ENCODE measurements at places on chromosomes 6 and 20. TPM values are rescaled to one million over a fixed set of nuclear protein-coding genes. Genes with fewer than 3 reads are reported as not detected.

DNA sequence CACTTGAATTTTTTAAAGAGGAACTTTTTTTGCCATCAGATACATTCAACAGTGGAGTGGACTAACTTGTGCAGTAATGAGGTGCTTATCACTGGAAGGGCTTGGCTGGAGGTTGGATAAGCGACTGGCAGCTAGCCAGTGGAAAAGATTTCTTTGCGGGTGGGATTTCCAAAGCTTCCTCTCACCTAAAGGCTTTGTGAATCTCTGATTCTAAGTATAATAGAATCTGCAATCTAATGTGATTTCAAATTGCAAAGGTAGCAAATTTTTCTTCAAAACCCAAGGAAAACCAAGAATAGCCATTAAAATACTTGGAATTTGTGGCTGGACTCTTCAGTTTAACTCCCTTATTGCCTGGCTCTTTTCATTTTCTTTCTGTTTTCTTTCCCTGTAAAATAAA, 460.4 kb upstream of the MARCKS start:
- H3K4me1 ChIP-seq: no peaks in the 10 kb centered on the region
- no peak for DNase-seq
- no peaks in the 10 kb centered on the region for H3K36me3 ChIP-seq
- no peak overlapping the region for H3K4me3 ChIP-seq

DNA sequence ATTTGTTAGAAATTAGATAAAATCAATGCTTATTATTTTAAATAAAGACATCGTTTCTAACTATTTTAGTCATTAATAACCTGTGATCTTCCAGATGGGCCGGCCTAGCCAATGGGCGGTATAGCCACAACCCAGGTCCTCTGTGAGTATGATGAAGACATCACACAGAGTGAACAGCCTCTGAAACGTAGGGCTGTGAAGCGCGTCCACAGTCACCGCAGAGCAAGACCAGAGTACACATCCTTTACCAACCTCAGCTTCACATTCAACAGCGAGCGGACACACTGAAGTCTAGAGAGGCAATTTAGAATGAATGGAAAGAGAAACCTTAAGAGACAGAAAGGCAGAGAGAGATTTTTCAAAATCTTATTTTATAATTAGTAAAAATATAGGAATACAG, 125.0 kb upstream of the RPS6KA2 start:
- H3K4me1 ChIP-seq: peaks cover 7% of the 10 kb centered on the region
- peaks cover 39% of the 10 kb centered on the region for H3K27me3 ChIP-seq
- no peak for DNase-seq
- H3K27ac ChIP-seq: no peak overlapping the region
- no peak overlapping the region for H3K4me3 ChIP-seq
- H3K36me3 ChIP-seq: no peaks in the 10 kb centered on the region

DNA sequence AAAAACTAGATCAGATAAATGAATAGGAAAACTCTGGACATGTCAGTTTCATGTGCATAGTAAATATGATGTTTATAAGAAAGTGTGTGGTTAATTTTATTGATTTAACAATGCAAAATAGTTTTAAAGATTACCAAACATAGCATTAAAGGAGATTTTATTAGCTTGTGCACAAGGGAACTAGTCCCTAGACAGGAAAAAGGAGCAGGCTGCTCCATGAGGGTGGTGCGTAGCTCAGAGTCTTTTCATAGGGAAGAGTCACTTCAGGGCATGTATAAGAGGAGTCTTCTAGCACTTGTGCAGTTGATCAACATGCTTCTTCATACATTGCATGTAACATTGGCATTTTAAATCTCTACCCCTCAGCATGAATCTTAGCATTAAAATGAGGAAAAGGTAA, 835.8 kb downstream of the GRIK2 start:
- DNase-seq: no peak
- no peak overlapping the region for H3K27ac ChIP-seq
- H3K27me3 ChIP-seq: no peaks in the 10 kb centered on the region

- H3K4me3 ChIP-seq: no peak overlapping the region
- H3K27me3 ChIP-seq: no peaks in the 10 kb centered on the region
- H3K36me3 ChIP-seq: no peaks in the 10 kb centered on the region
- peaks cover 19% of the 10 kb centered on the region for H3K4me1 ChIP-seq
- DNase-seq: no peak
Observed at GRCh38 chr6:135904666-135905065, 53.2 kb downstream of the PDE7B start.

DNA sequence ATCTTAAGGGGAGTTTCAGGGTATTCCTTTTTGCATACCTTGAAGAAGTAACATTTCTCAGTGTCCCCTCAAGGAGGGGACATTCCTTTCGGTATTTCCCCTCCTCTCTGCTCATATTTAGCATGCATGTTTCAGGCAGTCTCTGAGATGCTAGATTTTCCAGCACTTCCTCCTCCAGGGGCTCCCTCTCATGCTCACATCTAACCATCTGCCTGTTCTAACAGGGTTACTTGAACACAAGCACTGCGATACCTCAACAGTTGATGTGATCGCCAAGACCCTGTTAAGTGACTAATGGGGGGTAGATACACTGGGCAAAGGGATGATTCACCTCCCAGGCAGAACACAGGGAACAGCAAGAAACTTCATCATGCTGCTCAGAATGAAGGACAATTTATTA, 12.9 kb upstream of the MCM3 start:
- no peak overlapping the region for H3K4me3 ChIP-seq
- DNase-seq: no peak
- H3K27ac ChIP-seq: no peak overlapping the region
- peaks cover 1% of the 10 kb centered on the region for H3K36me3 ChIP-seq

- H3K27ac ChIP-seq: no peak overlapping the region
- H3K4me1 ChIP-seq: peaks cover 13% of the 10 kb centered on the region
- no peak overlapping the region for H3K4me3 ChIP-seq
- no peaks in the 10 kb centered on the region for H3K36me3 ChIP-seq
- H3K27me3 ChIP-seq: no peaks in the 10 kb centered on the region
Observed at GRCh38 chr6:137900815-137901214, 33.8 kb downstream of the TNFAIP3 start.

DNA sequence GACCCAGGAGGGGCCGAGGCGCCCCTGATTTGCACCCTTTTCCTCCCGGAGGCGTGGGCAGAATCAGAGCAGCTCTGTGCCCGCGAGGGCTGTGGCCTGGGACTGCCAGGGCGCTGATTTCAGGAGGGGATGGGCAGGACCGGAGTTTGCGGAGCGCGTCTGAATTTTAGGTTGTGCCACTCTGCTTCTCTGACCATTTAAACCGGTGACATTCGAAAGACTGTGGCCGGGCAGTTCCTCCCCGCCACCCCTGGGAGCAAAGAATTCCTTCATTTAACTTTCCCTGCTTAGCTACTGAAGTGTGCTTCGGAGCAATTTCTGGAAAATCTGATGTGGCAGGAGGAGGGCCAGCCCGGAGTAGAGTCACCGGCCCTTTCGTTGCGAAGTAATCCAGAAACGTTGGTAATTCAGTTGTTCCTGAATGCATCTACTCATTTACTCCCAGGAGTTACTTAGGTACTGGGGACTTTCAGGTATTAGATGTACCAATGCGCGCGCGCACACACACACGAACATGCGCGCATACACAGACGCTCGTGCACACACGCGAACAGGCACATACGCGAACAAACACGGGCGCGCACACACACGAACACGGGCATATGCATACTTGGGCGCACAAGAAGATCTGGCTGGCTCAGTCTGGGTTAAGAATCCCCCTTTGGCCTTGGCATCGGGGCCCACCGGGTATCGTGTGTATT, 568 bp downstream of the CCDC170 start:
- peak overlapping the region; percentile 78 for H3K4me3 ChIP-seq
- H3K27ac ChIP-seq: no peak overlapping the region
- no peak for DNase-seq
- peaks cover 47% of the 10 kb centered on the region for H3K27me3 ChIP-seq

GRCh38 chr6:48714699-48715098, 603.7 kb upstream of the PTCHD4 start:
- no peaks in the 10 kb centered on the region for H3K27me3 ChIP-seq
- H3K4me3 ChIP-seq: no peak overlapping the region
- DNase-seq: no peak
- no peaks in the 10 kb centered on the region for H3K36me3 ChIP-seq
- H3K4me1 ChIP-seq: peaks cover 4% of the 10 kb centered on the region
- no peak overlapping the region for H3K27ac ChIP-seq

DNA sequence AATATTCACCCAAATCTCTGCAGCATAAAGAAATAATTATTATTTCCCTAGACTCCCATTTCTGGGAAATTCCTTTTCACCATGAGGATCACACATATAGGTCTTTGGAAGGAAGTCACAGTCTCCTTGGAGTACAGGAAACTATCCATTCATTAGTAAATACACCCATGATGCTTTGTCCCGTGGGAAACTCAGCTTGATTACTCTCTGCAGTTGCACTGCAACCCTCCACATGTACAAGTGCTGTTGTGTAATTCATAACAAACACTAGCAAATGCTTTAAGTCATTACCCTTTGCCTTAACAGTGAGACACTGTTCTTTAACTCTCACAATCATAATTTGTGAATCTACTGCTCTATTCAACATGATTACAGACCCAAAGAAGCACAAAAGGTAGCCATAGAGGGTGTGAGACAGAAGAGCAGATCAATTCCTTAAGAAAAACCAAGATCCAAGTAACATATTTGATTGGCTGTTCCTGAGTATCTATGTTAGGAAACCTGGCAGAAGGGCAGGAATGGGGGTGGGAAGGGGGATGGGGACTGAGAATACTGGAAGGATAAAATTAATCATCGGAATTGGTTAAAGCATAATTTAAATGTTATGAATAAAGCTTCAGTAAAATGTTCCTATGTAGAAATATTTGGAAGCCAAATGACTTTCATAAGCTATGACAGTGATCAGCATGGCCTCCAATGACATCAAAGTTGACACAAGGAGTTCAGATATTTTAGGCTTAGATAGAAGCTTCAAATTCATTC, 268.0 kb downstream of the HACE1 start:
- peaks cover 5% of the 10 kb centered on the region for H3K27me3 ChIP-seq
- no peak overlapping the region for H3K4me3 ChIP-seq
- H3K27ac ChIP-seq: no peak overlapping the region
- no peaks in the 10 kb centered on the region for H3K36me3 ChIP-seq
- no peak for DNase-seq
- H3K4me1 ChIP-seq: peaks cover 7% of the 10 kb centered on the region

- peak overlapping the region; percentile 97 for H3K27ac ChIP-seq
- H3K4me1 ChIP-seq: peaks cover 20% of the 10 kb centered on the region
- no peaks in the 10 kb centered on the region for H3K27me3 ChIP-seq
- peak overlapping the region; percentile 86 for H3K4me3 ChIP-seq
Observed at GRCh38 chr6:26103141-26103769, 16.0 kb downstream of the HFE start.

DNA sequence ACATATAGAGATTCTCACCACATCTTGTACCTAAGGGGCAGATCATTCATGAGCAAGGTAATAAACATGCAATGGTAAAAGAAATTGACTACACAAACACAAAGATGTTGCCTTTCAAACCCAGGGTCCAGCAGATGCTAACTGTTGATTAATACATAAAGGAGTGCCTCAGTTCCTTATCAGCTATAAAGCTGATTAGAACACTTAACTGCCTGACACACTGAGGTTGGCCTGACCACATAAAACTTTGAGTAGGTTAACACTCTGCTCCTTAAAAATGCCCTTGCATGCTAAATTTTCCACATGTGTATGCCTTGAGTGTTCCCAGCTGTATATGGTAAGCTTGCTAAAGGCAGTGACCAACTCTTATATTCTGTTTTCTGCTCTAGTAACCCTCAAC, 14.9 kb downstream of the CRISP2 start:
- H3K27ac ChIP-seq: no peak overlapping the region
- DNase-seq: no peak
- no peak overlapping the region for H3K4me3 ChIP-seq

GRCh38 chr6:92847988-92848387, 571.4 kb downstream of the EPHA7 start:
- DNase-seq: no peak
- H3K27ac ChIP-seq: no peak overlapping the region
- no peaks in the 10 kb centered on the region for H3K27me3 ChIP-seq
- no peak overlapping the region for H3K4me3 ChIP-seq
- H3K36me3 ChIP-seq: no peaks in the 10 kb centered on the region

DNA sequence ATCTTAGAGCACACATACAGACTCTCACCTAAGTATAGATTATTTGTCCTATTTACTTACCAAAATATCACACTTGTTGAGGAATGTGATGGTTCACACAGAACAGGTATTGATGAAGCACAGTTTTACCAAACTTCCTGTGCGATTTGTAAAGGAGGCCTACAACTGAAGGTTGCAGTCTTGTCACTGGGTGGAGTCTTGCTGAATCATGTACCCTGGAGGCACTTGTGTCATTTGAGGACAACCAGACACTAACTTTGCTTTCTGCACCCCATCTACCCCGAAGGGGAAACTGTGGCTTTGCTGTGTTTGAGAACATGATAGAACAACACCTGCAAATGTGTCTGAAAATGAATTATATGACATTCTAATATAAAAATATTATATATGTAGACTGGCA, 32.4 kb upstream of the HINT3 start:
- H3K4me3 ChIP-seq: no peak overlapping the region
- no peak for DNase-seq
- H3K27me3 ChIP-seq: no peaks in the 10 kb centered on the region
- H3K36me3 ChIP-seq: peaks cover 8% of the 10 kb centered on the region
- H3K4me1 ChIP-seq: peaks cover 2% of the 10 kb centered on the region

GRCh38 chr20:33437141-33437911, 6.2 kb downstream of the SNTA1 start:
- peaks cover 12% of the 10 kb centered on the region for H3K27me3 ChIP-seq
- no peaks in the 10 kb centered on the region for H3K36me3 ChIP-seq
- no peak overlapping the region for H3K4me3 ChIP-seq
- H3K27ac ChIP-seq: no peak overlapping the region

- H3K4me3 ChIP-seq: no peak overlapping the region
- H3K36me3 ChIP-seq: no peaks in the 10 kb centered on the region
- no peak for DNase-seq
- H3K4me1 ChIP-seq: peaks cover 3% of the 10 kb centered on the region
Observed at GRCh38 chr6:25220857-25221256, 58.3 kb upstream of the CARMIL1 start.

- H3K27me3 ChIP-seq: no peaks in the 10 kb centered on the region
- peaks cover 13% of the 10 kb centered on the region for H3K36me3 ChIP-seq
- H3K4me3 ChIP-seq: no peak overlapping the region
- H3K4me1 ChIP-seq: peaks cover 4% of the 10 kb centered on the region
Observed at GRCh38 chr6:45300736-45301135, 27.4 kb upstream of the RUNX2 start.

GRCh38 chr6:116307001-116307400, 27.3 kb upstream of the TSPYL1 start:
- H3K27ac ChIP-seq: no peak overlapping the region
- H3K36me3 ChIP-seq: peaks cover 4% of the 10 kb centered on the region
- no peak for DNase-seq
- no peaks in the 10 kb centered on the region for H3K27me3 ChIP-seq

ZNF343 gene
- 13.1 TPM for total RNA-seq

NR2E1 gene
- total RNA-seq: not detected

TXLNB gene
- total RNA-seq: not detected

SOBP gene
- 15.4 TPM for total RNA-seq

PARD6B gene
- total RNA-seq: 32.9 TPM

Data from progenitor cell of endocrine pancreas (in vitro differentiated cells).